Renal pelvis (tissue), 12 donors: ENCODE measurements at places on chromosomes 4 and X. TPM values are rescaled to one million over a fixed set of nuclear protein-coding genes. Genes with fewer than 3 reads are reported as not detected.
A peak's percentile ranks its signal among the peaks of the same experiment; 100 is the strongest.

GASK1B gene
- polyA plus RNA-seq, result 35.5 TPM

GRCh38 chrX:739611-740010, 109.0 kb downstream of the SHOX start:
- no peak for DNase-seq

GRCh38 chr4:150055467-150055866, 22.8 kb upstream of the DCLK2 start:
- DNase-seq, result no peak

DNA sequence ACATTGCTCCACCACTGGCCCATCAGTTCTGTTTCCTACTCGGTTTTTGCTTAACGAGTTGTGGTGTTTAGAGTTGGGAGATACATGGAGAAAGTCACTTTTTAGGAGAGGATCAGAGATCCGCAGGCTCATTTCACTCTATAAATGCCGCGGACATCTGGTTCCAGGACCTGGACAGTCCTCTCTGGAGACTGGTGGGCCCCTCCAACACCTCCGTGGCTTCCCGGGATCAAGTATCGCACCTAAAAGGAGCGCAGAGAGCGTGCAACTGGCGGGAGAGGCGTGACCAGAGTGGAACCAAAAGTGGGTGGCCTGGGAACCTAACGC, 9.9 kb upstream of the CLTRN start:
- no peak for DNase-seq

DNA sequence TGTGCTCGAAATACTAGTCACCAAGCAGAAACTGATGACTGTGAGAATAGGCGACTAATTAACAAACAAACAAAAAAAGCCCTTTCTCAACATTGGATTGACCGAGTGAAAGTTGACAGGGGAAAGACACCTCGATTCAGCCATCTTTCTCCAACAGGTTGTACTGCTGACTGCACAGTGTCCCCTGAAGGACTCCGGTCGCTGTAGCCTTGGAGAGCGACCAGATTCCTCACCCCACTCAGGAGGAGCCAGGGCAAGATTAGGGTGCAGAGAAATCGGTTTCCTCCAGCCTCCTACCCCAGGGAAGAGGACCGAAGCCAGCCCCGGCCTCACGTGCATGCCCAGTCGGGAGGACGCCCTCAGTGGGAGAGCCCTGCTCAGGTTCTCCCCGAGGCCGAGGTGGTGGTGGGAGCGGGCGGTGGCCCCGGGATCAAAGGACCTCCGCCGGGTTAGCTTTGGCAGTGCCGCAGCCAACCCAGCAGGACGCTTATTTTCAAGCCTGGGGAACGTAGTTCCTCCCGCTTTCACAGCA, 1.1 kb upstream of the RAP1GDS1 start:
- peak; percentile 58 for DNase-seq

DNA sequence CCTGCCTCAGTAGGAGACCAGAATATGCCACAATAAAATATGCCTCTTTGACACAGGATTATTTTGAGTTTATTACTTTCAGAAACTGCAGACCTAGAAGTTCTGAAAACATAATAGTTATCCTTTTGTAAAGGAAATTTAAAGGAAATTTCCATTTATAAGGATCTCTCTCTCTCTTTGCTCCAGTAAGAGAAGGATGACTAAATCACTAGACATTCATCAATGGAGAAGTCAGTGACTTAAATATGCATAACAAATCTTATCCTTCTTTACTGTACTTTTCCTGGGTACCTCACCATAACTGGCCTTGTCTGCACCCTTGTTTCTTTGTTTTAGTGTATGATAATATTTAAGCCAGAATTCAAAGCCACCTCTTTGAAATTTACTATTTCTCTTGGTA, 28.3 kb upstream of the OPHN1 start:
- no peak for DNase-seq

DNA sequence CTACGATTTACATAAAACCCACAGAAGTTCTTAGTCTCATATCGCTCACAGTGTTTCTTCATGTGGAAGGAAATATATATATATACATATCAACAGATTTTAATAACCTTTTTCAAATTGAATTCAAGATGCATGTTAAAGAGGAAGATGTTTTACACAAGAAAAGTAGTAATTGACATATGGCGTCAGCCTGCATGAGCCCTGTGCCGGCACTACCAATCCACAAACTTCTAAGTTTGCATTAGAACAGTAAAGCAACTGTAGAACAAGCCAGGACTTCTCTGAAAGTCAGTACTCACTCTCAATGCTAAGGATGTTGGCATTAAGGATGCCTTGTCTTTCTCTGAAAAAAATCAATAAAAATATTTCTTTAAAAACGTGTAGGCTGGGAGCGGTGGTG, 441.3 kb upstream of the SMIM31 start:
- no peak for DNase-seq

MAGEA1 gene
- not detected for polyA plus RNA-seq

TRPC3 gene
- 0.81 TPM for polyA plus RNA-seq

DNA sequence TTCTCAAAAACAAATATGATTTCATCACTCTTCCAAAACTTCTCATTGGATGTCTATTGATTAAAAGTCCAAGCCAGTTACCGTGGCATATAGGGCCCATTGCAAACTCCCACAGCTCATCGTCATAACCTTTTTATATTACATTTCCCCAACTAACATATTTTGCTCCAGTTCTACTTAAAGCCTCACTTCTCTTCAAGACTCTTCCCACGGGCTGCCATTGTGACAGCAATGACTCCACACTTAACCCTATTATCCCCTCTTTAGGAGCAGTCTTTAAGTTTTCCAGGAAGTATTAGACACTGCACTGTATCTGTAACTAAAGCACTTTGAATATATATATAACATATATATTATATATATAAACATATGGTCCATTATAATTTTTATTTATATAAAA, 44.5 kb downstream of the DTHD1 start:
- DNase-seq, result no peak

MFAP3L gene
- 19.4 TPM for polyA plus RNA-seq

DCK gene
- polyA plus RNA-seq, result 30.0 TPM

- DNase-seq, result peak; percentile 50
Observed at GRCh38 chrX:39418731-39419638, 617.7 kb downstream of the MID1IP1 start.

DNA sequence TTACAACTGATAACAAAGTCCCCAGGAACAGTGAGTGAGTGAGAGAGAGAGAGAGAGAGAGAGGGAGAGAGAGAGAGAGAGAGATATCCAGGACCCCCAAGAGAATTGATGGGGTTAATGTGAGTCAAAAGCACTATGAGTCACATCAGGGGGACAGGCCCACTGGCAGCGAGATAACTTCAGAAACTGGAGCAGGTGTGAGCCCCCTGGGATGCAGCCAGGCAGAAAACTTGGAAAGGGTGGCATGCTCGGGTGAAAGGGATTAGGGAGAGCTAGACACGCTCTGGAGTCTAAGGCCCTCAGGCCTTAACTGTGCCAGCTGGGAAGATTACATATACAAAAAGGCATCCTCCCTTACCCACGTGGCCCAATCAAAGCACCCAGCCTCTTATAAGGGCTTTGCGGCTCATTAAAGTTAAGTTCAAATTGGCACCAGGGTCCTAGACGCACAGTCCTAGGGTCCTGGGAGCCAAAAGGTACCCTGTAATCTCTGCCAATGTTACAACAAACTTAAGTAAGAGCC, 841 bp downstream of the ACOT9 start:
- peak; percentile 58 for DNase-seq

S100G gene
- not detected for polyA plus RNA-seq

DNA sequence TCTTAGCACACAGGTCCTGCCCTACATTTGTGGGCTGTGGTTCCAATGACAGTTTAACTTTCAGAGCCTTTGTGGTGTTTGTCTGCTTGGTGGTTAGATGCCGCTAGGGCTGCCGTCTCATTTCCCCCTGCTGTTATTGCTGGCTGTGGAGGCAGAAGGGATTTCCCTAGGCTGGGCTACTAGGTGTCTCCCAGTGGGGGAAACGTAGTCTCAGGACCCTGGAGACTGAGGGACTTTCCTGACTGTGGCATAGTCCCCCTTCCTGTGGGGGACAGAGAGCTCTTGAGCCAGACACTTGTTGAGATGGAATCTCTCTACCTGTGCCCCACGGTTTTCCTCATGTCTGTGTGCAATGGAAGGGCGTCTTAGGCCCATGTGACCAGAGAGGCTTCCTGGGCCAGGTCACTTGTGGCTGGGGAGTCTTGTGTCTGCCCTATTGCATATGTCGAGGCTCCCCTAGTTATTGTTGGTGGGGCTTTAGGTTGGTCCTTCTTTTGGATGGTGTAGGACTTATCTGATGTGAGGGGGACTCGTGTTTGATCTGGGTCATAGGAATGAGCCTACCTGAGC, 68.2 kb downstream of the ARHGAP10 start:
- DNase-seq, result no peak

GRCh38 chr4:26746802-26747213, 113.8 kb upstream of the STIM2 start:
- DNase-seq, result no peak

DNA sequence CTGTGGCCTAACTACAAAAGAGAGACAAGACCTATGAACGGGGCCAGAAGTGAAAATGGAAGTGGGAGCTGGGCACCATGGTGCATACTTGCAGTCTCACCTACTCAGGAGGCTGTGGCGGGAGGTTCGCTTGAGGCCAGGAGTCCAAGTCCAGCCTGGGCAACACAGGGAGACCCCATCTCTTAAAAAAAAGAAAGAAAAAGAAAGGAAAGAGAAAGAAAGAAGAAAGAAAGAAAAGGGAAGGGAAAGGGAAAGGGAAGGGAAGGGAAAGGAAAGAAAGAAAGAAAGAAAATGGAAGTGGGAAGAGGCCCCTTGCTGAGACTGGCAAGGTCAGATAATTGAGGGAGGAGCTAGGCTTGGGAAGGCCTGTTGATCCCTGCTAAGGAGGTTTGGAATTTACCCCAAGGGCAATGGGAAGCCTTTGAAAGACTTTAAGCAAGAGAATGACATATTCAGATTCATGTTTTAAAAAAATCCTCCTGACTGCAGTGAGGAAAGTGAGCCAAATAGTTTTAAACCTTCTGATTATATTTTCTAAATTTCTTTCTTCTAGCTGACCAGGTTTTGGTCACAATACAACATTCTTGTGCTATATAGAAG, 17.7 kb upstream of the HERC5 start:
- DNase-seq, result no peak

DNA sequence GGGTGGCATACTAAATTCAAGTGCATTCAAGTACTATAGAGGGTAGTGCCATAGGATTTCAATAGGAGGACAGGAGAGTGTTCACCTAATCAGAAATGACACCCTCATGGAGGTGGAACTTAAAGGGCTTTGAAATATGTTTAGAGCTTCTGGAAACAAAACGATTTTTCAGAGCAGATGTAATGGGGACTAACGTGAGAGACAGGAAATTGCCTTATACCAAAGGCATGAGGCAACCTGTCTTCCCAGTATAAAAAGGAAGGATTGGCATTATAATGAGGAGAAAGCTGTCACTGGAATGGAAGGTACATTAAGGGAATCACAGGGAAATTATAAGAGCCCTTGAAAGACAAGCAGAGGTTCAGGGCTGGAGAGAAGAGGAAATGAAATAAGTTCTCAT, 116.3 kb upstream of the PNPLA4 start:
- DNase-seq, result no peak

GRCh38 chr4:123790681-123791080, 394.1 kb downstream of the SPRY1 start:
- no peak for DNase-seq

DNA sequence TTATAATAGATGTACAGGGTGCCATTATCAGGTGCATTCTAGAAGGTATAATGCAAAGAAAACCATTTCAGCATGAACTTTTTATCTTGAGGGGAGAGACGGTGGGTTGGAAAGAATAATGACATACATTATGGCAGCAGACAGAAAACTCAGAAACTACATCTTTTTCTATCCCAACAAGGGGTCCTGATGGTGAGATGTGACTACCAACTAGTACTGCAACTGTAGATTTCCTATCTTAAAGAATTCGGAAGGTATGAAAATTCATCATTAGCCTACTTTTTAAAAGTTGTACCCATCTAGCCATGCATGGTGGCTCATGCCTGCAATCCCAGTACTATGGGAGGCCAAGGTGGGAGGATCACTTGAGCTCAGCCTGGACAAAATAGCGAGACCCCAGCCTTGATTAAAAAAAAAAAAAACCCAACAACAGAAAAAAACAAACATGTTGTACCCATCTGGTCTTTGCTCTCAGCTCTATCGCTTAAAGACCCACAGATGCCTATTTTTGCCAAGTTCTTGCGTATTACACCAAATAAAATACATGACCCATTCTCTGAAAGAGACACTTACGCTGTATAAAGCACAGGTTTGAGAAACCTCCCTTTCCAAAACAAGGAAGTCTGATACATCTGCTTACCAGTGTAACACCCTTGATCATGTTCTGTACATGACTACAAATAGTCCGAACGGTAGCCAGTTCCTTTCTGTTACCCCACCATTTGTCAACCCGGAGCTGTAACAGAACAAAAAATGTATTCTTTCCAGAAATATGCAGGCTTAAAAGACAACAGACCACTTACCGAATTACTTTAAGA, 1.6 kb downstream of the RPL9 start:
- no peak for DNase-seq

DNA sequence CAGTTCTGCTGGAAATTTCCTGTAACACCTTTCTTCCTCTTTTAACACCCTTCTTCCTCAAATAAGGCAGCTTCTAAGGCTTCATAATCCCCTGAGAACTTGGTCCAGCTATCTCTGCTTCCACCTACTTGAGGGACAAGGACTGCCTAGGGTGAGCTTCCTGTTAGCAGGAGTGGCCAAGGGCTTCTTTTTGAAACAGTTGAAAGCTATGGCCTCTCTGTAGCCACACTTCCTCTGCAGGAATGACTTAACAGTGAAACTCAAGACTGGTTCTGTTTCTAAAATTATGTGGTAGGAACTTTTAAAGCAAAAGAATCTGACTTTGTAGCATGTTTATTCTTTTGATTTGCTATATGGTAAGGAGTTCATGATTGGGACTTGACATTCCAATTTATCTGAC, 108.5 kb upstream of the WDR1 start:
- DNase-seq, result no peak

DNA sequence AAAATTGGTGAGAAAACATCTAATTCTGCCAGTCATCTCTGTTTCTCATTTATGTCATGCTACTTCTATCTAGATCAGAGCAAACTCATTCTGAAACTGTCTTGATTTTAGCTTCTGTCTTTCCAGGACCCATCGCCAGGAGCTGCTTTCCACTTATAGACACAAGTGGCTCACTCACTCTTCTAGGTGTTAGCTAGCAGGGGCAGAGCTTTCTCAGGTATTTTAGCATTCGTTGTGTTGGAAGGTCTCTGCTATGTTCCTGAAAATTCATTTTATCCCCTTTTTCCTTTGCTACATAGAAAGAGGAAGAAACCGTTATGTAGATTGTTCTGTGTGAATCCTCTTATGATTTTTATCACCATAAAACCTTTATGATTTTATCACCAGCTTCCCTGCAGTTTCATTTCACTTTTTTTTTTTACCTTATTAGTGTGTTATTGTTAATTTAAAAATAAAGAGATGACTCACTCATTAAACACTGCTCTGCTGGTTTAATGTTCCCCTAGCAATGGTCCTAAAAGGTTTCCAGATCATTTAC, 246.6 kb upstream of the AADAT start:
- no peak for DNase-seq

DNA sequence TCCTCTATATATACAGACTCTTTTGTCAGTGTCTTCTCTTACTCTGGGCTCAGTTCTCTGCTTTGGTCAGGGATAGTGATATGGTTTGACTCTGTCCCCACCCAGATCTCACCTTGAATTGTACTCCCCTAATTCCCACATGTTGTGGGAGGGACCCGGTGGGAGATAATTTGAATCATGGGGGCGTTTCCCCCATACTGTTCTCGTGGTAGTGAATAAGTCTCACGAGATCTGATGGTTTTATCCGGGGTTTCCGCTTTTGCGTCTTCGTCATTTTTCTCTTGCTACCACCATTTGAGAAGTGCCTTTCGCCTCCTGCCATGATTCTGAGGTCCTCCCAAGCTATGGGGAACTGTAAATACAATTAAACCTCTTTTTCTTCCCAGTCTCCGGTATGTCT, 144.4 kb downstream of the GLUD2 start:
- no peak for DNase-seq

- no peak for DNase-seq
Observed at GRCh38 chr4:154454710-154455109, 36.9 kb downstream of the DCHS2 start.
